ENCODE measurements at places on chromosomes 4 and X.

GRCh38 chrX:68238568-68238967, 194.7 kb downstream of the OPHN1 start:
- DNase-seq = no peak

- no peak for DNase-seq
These were observed 1.4 kb downstream of the FGF2 start for GRCh38 chr4:122827879-122828601.

GRCh38 chr4:95129031-95129430, 371.3 kb downstream of the BMPR1B start:
- no peak for DNase-seq

GRCh38 chrX:153934148-153934761, 582 bp downstream of the NAA10 start:
- no peak for DNase-seq

- no peak for DNase-seq
These were observed 11.2 kb downstream of the WDR1 start for GRCh38 chr4:10105421-10105820.

DNA sequence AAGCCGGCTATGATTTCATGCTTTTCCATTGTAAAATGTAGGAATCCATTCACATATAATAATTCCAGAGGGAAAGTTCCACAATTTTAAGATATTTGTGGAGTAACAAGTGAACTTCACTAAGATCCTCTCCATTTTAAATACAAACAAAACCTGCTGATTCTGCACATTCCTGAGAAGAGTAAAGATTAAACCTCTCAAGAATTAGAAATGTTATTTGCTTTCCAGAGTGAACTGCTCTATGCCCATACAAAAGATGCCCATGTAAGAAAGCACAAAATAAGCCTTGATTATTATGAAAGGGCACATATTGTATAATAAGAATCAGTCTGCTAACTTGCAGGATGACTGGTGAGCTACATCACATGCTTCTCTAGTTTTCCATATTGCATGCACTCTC, 241.5 kb downstream of the COX18 start:
- DNase-seq = no peak

DNA sequence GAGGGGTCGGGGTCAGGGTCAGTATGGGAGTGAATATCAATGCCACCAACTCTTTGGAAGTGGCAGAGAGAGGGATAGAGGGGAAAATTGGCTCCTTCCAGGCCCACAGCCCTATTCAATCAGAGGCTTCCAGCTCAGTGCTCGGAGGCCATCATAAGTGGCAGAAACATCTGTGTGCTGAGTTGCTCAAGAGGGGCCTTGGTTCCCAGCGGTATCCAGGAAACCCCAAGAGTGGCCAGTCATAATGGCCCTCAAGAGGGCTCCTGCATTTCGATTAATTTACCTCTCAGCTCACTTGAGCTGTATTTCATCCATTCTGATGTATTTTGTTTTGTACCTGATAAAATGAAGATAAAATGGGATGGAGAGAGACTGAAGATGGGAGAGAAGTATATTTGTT, 154.3 kb upstream of the EOLA2 start:
- DNase-seq = no peak

DNA sequence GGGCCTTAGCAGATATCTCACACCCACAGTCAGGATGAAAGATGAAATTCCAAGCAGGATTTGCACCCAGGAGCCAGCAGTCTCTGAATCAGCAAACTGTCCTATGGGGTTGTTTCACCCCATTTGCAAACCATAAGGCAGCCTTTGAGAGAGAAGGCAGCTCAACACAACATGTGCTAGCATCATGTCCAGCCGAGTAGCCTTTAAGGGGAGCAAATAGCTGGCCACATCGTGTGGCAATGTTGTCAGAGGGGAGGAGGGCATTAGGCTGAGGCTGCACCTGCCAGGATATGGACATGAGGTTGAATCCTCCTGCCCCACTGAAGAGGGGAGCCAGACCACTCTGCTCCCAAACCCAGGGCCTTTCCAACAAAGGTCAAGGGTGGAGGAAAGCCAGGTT, 20.6 kb upstream of the PJA1 start:
- DNase-seq = no peak
